ENCODE measurements at places on chromosomes 7 and 10.

GRCh38 chr7:46282155-46282554 lies 361.1 kb upstream of the IGFBP3 start:
- DNase-seq: no peak

- no peak for DNase-seq
Measured at GRCh38 chr10:46094197-46094500, 48.1 kb upstream of the MSMB start.

DNA sequence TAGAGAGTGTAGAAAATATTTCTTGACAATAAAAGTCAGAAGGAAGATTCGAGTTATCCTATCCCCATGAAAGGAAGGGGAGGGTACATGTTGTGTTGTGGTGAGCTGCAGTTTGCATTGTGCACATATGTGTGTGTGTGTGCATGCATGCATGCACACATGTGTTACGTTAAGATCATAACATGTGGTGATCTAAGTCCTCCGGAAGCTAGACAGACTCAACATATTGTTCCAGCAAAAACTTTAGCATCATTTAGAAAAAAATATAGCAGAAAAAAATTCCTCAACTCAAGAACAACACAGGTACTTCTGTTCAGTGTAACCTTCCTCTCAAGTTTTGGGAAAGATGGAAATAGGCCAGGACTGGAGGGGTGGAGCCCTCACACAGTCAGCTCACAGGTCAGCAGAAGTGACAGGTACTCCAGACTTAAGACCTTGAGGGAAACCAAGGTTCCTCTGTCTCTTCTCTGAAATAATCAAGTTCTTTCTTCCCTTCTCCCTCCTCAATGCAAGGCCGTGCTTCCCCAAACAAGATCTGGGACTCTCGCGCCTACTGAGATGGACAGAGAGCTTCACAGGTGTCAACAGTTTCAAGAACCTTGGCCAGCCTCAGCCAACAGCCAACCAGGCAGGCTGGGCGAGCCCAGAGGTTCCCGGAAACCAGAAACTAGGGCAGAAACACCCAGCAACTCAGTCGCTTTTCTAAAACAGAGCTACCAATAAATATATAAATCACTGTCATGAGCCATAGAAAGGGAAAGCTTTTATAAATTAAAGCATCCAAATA lies 205.2 kb downstream of the FAM107B start:
- DNase-seq: no peak

- no peak for DNase-seq
Measured at GRCh38 chr10:67921065-67921464, 36.6 kb downstream of the SIRT1 start.

- DNase-seq: no peak
Measured at GRCh38 chr7:75629044-75629443, 109.7 kb downstream of the HIP1 start.

DNA sequence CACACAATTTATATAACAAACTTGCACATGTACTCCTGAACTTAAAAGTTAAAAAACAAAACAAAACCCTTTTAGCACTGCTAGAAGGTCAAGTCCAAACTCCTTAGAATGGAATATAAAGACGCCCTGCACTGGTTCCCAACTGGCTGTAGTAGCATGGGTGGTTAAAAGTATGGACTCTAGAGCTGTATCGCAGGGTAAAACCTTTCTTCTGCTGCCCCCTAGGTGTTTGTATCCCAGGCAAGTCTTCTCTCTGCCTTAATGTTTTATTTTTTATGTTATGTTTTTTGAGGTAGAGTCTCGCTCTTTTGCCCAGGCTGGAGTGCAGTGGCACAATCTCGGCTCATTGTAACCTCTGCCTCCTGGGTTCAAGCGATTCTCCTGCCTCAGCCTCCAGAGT lies 35.2 kb downstream of the LSMEM1 start:
- DNase-seq: no peak

- DNase-seq: no peak
Measured at GRCh38 chr7:22732556-22733126, 5.6 kb downstream of the IL6 start.

- DNase-seq: no peak
Measured at GRCh38 chr10:31669357-31669756, 259.3 kb downstream of the ARHGAP12 start.
